Activated T-helper 17 cell treated with anti-CD3 and anti-CD28 coated beads, Interleukin-2, amount 50 U/mL, for 72 hours (primary cell): ENCODE measurements at places on chromosomes 3 and 15. TPM values are rescaled to one million over a fixed set of nuclear protein-coding genes. Genes with fewer than 3 reads are reported as not detected.

GRCh38 chr3:71016178-71016845, 567.2 kb downstream of the FOXP1 start:
- ATAC-seq = no peak

EPHA6 gene
- not detected for total RNA-seq

- no peak for ATAC-seq
Observed at GRCh38 chr3:73766599-73767381, 142.0 kb upstream of the PDZRN3 start.

TMC3 gene
- not detected for total RNA-seq

CDCP1 gene
- 0.17 TPM for total RNA-seq

COPS2 gene
- total RNA-seq = 66.1 TPM

- ATAC-seq = no peak
Observed at GRCh38 chr3:155411500-155412223, 118.2 kb upstream of the STRIT1 start.

CHRD gene
- 0.05 TPM for total RNA-seq

DNA sequence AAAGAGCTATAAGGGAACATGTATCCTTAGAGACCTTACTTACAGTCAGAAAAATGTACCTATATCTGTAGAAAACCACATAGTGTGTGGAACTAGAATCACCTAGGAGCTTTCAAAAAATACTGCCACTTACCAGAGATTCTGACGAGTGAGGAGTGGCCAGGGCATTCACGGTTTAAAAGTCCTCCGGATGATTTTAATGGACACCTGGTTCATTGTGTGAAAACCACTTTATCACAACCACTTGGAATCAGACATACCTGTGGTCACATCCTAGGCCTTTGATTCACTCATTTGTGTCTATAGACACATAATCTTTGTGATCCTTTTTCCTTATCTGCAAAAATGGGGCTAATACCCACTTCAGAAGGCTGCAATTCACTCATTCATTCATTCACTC, 159.8 kb downstream of the MBNL1 start:
- no peak for ATAC-seq
